ENCODE measurements at places on chromosomes 1 and 21. TPM values are rescaled to one million over a fixed set of nuclear protein-coding genes. Genes with fewer than 3 reads are reported as not detected.

The SH2D1B gene
- 1.9 TPM for total RNA-seq

The CD164L2 gene
- 6.8 TPM for total RNA-seq

The GPR3 gene
- 0.18 TPM for total RNA-seq

The TCHH gene
- 0.15 TPM for total RNA-seq

The HHIPL2 gene
- 0.97 TPM for total RNA-seq

The TSTD1 gene
- 63.2 TPM for total RNA-seq

The MAP10 gene
- total RNA-seq = 2.6 TPM

The KRTAP13-2 gene
- not detected for total RNA-seq

The SPRR4 gene
- not detected for total RNA-seq
